Upper lobe of left lung (tissue), 6 donors: ENCODE measurements at places on chromosomes 11 and 22.

- no peak for DNase-seq
These were observed 19.9 kb downstream of the NRXN2 start for GRCh38 chr11:64703048-64703447.

DNA sequence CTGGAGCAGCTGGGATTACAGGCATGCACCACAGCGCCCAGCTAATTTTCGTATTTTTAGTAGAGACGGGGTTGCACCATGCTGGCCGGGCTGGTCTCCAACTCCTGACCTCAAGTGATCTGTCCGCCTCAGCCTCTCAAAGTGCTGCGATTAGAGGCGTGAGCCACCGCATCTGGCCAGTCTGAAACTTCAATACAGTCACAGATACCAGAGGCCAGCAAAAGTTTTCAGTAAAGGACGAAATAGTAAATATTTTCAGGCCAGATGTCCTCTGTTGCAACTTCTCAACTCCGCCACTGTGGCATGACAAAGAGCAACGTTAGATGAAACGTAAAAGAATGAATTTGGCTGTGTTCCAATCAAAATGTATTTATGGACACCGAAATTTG lies 403.6 kb downstream of the MN1 start:
- DNase-seq = peak; percentile 30

GRCh38 chr11:64607381-64607985 lies 16.5 kb downstream of the SLC22A12 start:
- DNase-seq = peak; percentile 82

- DNase-seq = no peak
These were observed 2.5 kb downstream of the CELF1 start for GRCh38 chr11:47550288-47551047.

- no peak for DNase-seq
These were observed 17.7 kb downstream of the MGAT3 start for GRCh38 chr22:39474351-39475111.

DNA sequence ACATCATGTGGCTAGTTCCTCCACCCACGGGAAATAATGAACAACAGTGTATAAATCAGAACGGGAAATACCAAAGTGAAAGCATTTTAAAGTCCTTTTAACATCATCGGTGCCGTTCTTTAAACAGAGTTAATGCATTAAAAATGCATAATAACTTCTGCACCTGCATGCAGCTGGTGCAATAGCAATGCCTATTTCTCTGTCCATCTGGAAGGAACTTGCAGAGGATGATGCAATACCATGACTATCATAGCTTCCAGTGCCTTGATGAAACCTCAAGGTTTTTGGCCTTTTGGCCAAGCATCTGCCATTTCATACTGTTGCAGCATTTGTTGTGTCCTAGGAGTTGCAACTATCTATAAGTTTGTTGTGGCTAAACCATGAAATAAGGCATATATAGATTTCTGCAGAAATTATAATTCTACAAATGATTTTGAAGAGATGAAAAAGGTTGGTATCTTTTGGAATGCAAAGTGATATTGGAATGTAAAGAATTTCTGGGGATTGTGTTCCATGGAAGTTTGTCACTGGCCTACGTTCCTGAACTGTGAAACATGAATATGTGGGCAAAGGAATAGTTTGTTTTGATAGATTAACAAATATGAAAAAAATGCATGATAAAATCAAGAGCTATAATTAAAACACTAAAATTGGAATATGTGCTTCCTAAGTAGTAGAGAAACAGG lies 9.8 kb upstream of the EIF3F start:
- DNase-seq = no peak

DNA sequence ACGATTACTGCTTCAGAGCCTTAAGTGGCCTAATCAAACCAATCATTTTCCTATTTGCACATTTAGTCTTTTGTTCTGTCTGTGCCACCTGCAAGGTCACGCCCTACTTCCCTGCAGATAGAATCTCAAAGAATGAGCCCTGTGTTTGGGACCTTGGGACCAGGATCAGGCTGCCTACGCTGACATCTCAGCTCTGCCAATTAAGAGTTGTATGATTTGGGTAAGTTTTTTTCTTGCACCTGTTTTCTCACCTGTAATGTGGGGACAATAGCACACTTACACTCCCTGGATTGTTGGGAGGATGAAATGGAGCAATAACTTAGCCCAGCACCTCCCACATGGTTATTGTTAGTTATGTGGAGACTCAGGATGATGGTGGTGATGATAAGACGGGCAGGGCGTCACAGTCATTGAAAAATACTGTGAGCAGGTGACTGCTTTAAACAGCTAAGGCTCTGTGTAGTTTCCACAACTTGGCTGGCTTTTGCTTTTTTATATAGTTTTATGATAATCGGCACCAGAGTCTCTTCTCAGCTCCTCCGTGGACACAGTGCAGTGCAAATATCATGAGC lies 155.0 kb downstream of the ADAMTS15 start:
- DNase-seq = no peak

GRCh38 chr22:46110215-46110614 lies 40.1 kb upstream of the PPARA start:
- no peak for DNase-seq

DNA sequence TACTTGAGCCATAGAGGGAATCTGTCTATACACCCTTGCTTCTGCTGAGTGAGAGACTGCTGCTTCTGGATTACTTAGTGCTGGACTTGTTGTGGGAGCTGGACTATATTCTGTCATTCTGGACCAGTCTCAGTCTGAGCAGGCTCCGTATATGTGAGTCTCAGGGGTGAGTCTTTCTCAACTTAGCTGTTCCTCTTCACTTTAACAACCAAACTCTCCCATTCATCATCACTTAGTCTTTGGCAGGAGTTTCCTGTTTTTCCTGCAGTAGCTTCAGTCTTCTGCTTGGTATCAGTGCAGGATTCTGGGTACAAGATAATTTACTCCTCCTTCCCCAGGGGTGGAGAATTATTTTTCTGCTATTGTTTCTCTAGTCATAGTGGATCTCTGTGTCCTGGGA lies 779.5 kb downstream of the METTL15 start:
- DNase-seq = no peak

DNA sequence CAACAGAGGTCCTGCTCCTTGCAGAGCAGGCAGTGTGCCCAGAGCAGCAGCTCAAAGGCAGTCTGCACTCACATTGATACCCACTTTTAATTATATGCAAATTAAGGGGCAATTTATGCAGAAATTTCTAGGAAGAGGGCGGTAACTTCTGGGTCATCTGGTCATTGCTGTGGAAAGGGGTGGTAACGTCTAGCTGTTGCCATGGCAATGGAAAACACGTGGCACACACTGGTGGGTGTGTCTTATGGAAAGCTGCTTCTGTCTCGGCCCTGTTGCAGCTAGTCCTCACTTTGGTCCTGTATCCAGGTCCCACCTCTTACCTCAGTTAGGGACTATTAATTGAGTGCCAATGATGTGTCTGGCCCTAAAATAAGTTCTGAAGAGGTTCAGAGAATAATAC lies 36.8 kb downstream of the BARX2 start:
- no peak for DNase-seq
